Uterine smooth muscle cell (primary cell): ENCODE measurements at places on chromosomes 16 and 17. TPM values are rescaled to one million over a fixed set of nuclear protein-coding genes. Genes with fewer than 3 reads are reported as not detected.

Gene RNF112
- 1.5 and 2.1 TPM in 2 replicates for total RNA-seq

Gene VAT1L
- 18.7 TPM in 2 replicates for total RNA-seq

Gene C17orf58
- 14.2 and 14.8 TPM in 2 replicates for total RNA-seq

Gene SMIM5
- not detected in 2 replicates for total RNA-seq

Gene SLC38A8
- total RNA-seq: not detected in 2 replicates

Gene OGFOD1
- total RNA-seq: 73.1 and 95.2 TPM in 2 replicates

Gene FNDC8
- not detected in 2 replicates for total RNA-seq

Gene CCL5
- not detected in 2 replicates for total RNA-seq

Gene PPM1E
- 0.55 and 1.2 TPM in 2 replicates for total RNA-seq

Gene CSNK2A2
- total RNA-seq: 25.6 and 29.0 TPM in 2 replicates

Gene GAS7
- total RNA-seq: 3.0 and 6.5 TPM in 2 replicates

Gene QRICH2
- total RNA-seq: 3.0 and 6.2 TPM in 2 replicates

Gene KRTAP1-1
- 0.55 and 0.87 TPM in 2 replicates for total RNA-seq
